ENCODE measurements at places on chromosomes 5 and 9.

DNA sequence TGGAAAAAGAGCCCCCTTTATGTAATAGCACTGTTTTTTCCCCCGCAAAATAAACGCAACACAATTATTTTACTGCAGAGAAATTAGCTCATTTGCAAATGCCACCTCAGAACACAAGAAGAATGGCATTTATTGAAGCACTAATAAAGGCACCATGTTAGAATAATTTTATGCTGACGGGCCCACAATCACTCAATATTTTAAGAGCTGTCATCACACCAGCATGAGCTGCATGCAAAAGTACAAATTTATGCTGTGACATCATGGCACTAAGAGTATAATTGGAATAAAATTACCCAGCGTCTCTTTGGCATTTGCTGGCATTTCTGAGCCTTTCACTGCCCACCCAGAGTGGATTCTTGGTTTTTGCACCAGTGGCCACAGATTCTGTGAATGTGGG lies 364.6 kb downstream of the TLE4 start:
- no peak for DNase-seq

- DNase-seq = no peak
Observed at GRCh38 chr5:97229196-97229595, 46.1 kb upstream of the RIOK2 start.

- no peak for DNase-seq
Observed at GRCh38 chr9:37961351-37961750, 57.4 kb upstream of the SLC25A51 start.

GRCh38 chr5:94890907-94891306 lies 272.4 kb downstream of the SLF1 start:
- DNase-seq = no peak

GRCh38 chr5:6452622-6453504 lies 4.2 kb downstream of the UBE2QL1 start:
- no peak for DNase-seq

DNA sequence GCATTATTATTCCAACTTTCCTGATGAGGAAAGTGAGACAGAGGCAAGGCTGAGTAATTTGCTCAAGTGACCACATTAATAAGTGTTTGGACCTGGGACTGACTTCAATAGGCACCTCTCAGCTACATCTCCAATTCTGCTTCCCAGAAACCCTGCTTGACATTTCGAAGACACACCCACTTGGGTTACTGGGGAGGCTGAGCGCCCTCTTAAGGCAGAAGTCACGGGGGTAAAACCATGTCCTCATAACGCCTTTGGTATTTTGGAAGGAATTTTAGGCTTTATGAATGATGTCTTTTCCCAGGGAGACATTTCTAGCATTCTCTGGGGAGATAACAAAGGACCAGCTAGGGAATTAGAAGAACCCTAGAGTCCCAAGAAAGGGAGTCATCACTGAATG lies 53.3 kb downstream of the TRPC7 start:
- DNase-seq = no peak

DNA sequence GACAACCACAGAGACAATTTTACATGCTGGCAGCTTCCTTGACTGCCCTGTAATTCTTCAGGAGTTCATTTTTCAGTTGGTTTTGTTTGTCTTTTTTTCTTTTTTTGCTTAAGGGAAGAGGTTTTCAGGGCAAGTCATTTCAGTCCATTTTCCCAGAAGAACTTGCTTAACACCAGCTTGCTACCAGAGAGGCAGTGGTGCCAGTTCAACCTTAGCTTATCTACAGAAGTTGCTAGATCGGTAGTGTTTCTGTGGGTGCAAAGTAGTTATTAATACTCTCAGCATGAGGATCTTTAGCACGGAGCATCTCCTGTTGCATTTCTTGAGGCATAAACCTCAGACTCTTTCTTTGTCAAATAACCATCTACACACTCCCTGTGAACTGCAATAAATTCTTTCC lies 1.1 kb downstream of the SPEF2 start:
- no peak for DNase-seq

DNA sequence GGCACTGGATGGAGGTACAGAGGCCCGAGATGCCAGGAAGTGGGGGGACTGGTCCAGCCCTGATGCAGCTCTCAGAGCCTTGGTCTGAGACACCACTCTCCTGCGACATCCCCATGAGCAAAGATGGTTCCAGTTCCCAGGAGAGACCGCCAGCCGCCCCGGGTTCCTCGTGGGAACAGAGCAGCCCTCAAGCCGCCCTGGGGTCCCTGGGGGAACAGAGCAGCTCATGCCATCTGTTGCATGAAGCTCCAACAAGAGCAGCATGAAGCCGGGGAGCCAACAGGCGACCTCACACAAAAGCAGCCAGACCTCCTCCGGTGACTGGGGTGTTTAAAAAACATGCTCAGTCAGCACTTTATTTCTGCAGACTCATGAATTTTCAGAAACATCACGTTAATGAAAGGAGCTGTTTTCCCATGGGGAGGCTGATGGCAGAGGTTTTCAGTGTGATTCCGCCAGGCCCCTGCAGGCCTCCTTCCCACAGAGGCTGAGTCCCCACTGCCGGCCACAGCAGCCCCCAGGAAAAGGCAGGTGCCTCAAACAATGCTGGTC lies 6.2 kb downstream of the SLC6A18 start:
- DNase-seq = no peak

GRCh38 chr9:104836767-104837166 lies 72.8 kb downstream of the NIPSNAP3B start:
- no peak for DNase-seq

DNA sequence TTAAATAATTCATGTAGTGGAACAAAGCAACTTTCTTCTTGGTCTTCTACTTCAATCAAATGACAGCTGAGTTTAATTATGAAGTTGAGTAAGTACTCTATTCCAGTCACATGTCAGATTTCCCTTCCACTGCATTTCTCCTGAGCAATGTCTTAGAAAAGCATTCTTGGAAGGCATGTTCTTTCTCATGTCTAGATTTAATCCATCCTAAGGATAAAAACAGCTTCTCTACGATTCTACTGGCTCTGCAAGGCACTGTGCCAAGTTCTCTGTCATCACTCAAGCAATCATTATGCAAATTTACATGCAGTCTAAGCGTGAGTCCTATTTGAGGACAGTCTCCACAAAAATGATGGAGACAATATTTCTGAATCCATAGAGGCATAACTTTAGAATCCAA lies 142.4 kb downstream of the YIPF5 start:
- no peak for DNase-seq

DNA sequence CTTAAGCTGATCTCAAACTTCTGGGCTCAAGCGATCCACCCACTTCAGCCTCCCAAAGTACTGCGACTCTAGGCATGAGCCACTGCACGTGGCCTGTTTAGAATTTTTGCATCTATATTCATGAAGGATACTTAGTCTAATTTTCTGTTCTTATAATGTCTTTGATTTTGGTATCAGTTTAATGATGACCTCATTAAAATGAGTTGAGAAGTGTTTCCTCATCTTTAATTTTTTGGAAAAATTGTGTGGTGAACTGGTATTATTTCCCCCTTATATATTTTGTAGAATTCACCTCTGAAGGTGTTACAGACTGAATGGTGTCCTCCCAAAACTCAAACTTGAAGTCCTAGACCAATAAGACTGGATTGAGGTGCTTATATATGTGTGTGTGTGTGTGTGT lies 46.5 kb downstream of the ANKRD31 start:
- no peak for DNase-seq

DNA sequence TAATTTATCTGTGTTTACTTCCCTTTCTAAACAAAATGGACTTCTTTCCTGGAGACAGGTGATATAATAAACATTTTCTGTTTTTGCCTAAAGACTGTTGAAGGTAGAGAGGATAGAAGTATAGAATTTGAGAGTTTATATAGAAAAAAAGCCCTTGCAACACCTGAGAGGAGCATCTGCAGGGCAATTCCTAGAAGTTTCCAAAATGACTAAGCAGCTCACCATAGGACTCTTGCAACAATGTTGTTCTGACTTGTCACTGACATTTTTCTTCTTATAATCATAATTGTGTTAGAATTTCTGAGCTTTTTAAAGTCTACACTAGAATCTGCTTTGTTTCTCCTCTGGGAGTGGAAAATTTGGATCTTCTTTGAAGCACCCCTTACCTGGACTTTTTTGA lies 216.8 kb downstream of the TUSC1 start:
- no peak for DNase-seq

All from GDM1 (cell line).